Lung (tissue), 17 donors: ENCODE measurements at places on chromosomes 11 and 22. TPM values are rescaled to one million over a fixed set of nuclear protein-coding genes. Genes with fewer than 3 reads are reported as not detected.
A peak's percentile ranks its signal among the peaks of the same experiment; 100 is the strongest.

DNA sequence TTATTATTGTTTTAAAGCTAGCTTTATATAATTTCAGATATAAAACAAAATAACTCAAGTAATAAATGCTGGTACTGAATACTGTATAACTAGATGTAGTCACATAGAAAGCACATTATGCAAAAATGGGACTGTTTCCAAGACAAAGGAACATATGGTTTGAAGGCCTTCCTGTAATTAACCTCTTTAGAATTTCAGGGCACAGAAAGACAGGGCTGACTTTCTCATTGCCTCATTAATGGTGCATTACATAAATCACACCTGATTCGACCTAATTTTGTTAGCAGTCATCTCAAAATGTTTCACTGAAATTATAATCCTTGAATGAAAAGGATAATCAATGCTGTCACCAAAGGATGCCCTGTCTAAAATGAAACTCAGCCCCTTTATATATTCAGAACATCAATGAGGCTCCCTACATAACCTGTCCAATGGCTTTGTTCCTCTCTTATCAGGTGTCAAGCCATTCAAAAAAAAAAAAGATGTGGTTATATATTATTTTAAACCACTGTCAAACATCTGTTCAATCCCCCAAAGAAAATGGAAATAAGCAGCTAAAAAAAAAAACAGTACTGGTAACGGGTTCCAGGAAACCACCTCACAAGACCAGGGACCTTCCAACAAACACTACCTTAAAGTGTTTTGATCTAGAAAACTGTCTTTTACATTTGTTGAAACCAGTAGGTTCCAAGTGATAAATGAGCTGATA lies 77.4 kb downstream of the FAM168A start:
- DNase-seq, result no peak

Gene SCT
- polyA plus RNA-seq, result not detected

DNA sequence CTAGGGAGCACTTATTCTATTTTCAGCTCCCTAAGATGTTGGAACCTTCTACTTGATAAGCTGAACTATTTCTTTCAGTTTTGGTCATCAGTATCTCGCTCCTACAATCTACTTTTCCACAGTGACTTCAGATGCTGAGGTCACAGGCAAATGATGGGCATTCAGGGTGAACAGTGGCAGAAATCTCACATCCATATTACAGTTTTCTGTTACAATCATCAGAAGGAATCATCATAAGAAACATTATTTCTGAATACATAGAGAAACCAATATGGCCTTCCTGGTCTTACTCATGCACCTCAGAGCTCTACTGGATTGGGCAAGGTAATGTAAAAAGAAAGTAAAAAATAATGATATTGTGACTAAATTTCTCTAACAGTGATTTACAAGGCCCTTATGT lies 39.4 kb upstream of the DDI1 start:
- no peak for DNase-seq

DNA sequence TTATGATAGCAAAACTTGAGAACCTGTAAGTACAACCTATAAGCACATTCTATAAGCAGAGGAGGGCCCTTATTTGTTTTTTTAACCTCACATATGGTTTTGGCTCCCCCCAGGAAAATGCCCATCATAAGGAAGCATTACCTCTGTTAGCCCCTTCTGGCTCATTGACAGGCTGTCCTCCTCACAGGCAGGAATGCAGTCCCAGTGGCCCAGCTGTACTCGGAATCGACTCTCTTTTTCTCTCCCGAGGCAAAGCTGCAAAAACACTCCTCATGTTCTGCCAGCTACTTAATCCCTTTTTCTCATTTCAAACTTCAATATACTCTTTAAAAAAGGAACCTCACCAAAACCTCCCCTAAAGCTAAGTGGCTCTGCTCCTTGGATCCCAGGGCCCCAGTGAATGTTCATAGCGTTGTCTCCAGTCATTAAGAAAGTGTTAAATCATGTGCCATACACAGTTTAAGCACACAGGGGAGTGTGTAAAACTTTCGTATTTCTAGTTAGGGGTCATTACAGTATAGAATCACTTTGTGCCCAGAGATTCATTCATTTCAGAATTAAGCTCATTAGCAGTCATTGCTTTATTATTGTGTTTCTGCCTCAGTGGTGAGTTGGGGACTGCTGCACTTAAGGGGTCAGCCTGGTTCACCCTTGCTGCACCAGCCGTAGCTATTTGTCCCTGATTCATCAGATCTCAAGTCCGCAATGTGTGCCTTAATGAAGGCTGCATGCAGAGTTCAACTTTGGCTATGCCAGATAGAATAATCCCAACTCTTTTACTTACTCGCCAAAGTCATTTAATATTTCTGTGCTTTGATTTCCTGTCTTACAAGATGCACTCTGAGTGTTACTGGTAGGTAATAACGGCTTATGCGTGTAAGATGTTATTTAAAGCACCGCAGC lies 57.6 kb downstream of the JRKL start:
- peak; percentile 25 for DNase-seq

Gene KDM4E
- polyA plus RNA-seq, result not detected

Gene BIRC3
- 61.0 TPM for polyA plus RNA-seq

- DNase-seq, result no peak
Observed at GRCh38 chr11:79198898-79199250, 242.0 kb downstream of the TENM4 start.

Gene CRYBA4
- 0.06 TPM for polyA plus RNA-seq

GRCh38 chr22:31586137-31586920 lies 75.7 kb downstream of the PISD start:
- DNase-seq, result no peak

Gene OR51B4
- not detected for polyA plus RNA-seq

Gene RFPL2
- polyA plus RNA-seq, result not detected

GRCh38 chr22:17581056-17581455 lies 17.8 kb downstream of the SLC25A18 start:
- no peak for DNase-seq

Gene DGAT2
- polyA plus RNA-seq, result 54.0 TPM

DNA sequence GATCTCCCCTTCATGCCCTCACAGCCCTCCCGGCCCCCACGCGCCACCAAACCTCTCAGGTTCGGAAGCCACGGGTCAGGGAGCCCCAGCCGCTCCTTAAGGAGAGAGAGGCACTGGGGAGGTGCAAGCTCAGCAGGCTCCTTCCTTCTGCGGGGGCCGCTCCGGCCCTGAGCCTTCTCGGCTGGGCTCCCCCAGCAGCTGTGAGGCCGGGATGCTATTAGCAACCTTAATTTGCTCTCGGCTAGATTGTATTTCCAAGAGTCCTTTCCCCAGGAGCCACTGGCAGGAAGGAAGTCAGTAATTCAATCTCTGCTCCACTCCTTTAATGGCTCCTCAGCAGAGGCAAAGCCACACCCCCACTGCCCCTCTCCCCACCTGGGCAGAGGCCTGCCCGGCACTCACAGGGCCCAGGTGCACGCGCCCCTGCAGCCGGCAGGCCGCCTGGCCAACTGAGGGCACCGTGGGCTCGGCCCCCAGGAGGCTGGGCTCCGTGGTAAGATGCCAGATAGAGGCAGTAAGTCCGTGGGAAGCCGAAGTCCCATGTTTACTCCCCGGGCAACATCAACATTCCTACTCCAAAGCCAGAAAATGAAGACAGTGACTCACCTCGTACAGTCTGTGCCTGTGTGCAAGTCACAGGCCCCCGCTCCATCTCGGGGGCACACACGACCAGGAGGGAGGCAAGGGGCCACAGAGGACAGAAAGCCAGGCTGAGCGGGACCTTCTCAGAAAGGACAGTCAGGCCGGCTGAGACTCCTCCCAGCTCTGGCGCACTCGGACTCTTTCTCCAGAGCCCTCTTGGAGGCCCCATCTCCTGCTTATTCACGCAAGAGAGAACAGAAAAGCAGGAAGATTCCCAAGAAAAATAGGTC lies 5.2 kb downstream of the IGSF9B start:
- no peak for DNase-seq

DNA sequence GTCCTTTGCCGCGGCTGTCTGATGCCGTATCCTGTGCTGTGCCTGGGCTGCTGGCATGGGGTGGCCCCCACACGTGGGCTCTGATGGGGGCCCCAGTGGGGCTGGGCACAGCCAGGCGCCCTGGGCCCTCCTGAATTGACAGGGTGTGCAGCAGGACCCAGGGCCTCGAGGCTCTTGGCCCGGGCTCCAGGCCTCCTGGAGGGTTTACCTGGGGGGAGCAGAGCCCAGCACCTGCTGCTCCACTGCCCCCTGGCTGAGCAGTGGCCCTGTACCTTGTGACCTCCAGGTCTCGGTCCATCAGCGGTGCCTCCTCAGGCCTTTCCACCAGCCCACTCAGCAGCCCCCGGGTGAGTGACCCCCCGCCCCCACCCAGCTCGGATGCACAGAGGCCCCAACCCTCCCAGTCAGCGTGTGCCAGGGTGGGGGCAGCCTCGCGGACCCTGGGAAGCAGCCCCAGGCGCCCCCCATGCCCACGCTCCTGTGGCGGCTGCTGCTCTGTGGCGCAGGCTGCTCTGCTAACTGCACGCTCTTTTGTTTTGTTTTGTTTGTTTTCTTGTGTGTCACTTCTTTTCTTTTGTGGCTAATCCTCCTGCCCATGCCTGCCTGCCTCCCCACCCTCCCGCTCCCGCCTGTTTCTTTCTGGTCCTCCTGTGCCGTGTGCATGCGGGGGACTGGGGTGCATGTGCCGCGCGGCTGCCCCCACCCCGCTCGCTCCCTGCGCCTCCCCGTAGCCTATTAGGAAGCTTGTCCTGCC lies 36.9 kb downstream of the MOB2 start:
- DNase-seq, result no peak

Gene OR4P4
- polyA plus RNA-seq, result not detected

Gene ARHGAP8
- polyA plus RNA-seq, result 21.6 TPM

- DNase-seq, result no peak
Observed at GRCh38 chr11:57979532-57980079, 44.1 kb upstream of the OR9Q1 start.

GRCh38 chr11:104198576-104198975 lies 34.6 kb upstream of the PDGFD start:
- peak; percentile 9 for DNase-seq

DNA sequence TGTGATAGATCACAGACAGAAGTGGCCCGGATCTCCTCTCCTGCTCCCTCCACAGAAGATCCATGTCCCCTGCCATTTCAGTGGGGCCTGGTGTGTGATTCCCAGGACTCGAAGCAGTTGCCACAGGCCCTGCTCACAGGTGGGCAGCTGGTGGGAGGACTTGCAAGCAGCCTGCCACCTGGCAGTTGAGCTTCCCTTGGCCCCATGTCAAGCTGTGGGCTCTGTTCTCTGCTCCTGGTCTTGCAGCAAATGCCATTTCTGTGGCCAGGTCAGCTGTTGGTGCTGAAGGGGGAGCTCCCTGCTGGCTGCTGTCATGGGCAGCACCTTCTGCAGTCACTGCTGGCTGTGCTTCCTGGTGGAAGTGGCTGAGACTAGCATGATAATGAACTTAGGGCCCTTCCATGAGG lies 59.1 kb upstream of the SLC22A12 start:
- DNase-seq, result no peak

GRCh38 chr11:65422633-65423515 lies at the start of gene NEAT1:
NEAT1 (plus strand) TSS chr11:65422798.
- DNase-seq, result peak; percentile 95

Gene LINC01488
- polyA plus RNA-seq, result not detected

GRCh38 chr11:69791276-69792180 lies 16.4 kb upstream of the FGF4 start:
- peak; percentile 42 for DNase-seq

- no peak for DNase-seq
Observed at GRCh38 chr22:38628444-38628843, 27.7 kb downstream of the FAM227A start.

DNA sequence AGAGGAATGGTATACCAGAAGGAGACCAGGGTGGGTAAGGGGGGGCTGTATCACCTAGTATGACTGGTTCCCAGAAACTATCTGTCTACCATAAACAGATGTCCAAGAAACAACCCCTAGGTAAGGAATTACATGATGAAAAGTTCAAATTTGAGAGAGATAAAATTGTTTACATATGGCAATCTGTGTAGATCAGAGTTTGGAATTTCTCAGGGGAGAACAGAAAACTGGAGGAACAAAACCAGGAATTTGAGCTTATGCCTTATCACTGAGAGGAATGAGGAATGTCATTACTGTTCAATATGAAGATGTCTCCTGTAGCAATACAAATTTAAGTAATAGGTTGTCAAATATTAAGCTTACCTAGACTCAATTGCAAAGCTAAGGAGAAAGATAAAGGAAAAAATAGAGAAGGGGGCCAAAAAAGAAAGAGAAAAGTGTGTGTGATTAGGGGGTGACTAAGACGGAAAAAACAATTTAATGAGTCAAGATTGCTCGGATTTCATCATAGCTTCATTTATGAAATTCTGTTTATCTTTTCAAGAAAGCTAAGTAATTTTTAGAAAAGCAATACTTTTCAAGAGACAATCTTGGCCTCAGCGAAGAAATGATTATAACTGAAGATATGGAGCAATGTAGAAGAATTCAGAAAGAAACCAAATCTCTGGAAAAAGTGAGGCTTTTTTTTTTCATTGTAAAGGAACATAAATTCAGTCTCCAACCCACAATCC lies 117.8 kb downstream of the APOL5 start:
- DNase-seq, result no peak

DNA sequence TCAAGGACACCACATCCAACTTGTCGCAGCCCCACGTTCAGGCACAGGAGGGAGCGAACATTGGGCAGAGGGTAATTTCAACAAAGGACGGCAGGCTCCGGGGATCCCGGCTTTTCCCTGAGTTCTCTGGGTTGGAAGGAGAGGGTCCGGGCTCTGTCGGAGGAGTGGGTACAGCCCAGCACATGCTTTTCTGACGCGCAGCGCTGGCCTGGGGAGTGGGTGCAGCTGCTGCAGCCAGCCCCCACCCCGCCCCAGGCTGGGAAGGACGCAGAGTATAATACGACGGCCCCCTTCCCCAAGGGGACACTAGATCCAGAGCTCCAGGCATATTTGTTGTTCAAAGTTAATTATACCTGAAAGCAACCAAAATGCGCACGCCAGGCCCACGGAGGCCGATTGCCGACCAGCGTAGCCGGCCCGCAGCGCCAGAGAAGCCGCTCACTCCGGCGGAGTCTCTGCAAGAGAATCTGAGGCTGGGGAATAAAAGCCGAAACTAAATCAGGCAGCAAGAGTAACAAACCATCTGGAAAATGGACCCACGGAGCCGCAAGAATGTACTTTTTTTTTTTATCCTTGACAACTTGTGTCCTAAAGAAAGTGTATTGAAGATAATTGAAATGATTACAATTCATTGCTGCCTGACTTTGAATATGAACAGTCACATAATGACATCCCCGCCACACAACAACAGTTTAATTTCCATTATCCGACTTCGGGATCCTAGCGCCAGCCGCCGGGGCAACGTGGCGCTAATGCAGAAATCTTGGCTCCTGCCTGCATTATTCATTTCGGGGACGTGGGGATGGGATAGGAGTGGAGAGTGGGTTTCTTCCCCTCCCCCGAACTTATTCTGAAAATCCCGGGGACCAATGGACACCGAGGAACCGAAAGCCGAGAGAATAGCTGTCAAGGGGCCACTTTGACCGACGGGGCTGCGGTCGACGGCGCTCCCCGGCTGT lies 14.0 kb upstream of the PAX6 start:
- DNase-seq, result peak; percentile 33

- no peak for DNase-seq
Observed at GRCh38 chr22:17726928-17727897, 47.1 kb downstream of the BID start.

GRCh38 chr22:33873186-33873585 lies 47.1 kb downstream of the LARGE1 start:
- DNase-seq, result peak; percentile 15

DNA sequence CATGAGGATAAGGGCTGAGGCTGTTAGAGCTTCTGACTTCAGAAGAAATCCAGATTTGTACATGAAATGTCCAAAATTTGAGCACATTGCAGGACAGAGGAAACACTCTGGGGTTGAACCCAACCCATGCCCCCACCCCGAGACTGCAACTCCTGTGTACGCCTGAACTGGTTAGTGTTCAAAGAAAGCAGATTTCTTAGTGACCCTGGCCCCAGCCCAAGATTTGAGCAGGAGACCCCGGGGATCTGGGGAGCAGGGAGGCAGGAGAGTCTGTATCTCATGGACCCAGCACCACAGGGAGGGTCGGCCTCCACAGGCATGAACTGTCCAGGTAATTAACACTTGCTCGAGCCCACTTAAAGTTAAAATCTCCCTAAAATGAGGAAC lies 69.3 kb upstream of the WNT7B start:
- no peak for DNase-seq
